ENCODE measurements at places on chromosomes 12 and 14.

- peak; percentile 50 for DNase-seq
These were observed 101.2 kb downstream of the EEA1 start for GRCh38 chr12:92827836-92828431.

DNA sequence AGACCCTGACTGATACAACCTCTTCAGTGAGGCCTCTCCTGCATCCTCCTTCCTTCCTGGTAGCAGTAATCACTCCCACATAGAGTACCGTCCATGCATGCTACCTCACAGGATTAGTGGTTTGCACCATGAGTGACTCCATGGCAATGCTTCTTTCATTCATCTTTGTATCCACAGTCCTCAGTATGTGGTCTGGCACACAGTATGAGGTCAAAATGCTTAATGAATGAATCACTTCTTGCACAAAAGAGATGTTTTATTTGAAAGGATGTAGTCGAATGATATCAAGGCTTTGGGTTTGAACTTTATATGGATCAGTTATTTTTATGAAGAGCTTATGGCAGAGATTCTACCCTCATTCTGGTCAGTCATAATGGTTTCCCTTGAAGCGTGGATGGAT, 42.2 kb downstream of the KCNA5 start:
- peak; percentile 80 for DNase-seq

- no peak for DNase-seq
These were observed 6.1 kb upstream of the PAX9 start for GRCh38 chr14:36655571-36655962.

- no peak for DNase-seq
These were observed 447.5 kb downstream of the NPAS3 start for GRCh38 chr14:33386140-33386539.

GRCh38 chr12:11870041-11870451, 200.7 kb upstream of the BCL2L14 start:
- no peak for DNase-seq

GRCh38 chr12:14843425-14843887, at the start of gene ART4:
TSS of gene ART4 (minus strand) at chr12:14843526. CDS start at chr12:14843113, 413 bp downstream.
- no peak for DNase-seq
